Activated CD4-positive, CD25-positive, alpha-beta regulatory T cell (primary cell): ENCODE measurements at places on chromosomes 3 and 15.

DNA sequence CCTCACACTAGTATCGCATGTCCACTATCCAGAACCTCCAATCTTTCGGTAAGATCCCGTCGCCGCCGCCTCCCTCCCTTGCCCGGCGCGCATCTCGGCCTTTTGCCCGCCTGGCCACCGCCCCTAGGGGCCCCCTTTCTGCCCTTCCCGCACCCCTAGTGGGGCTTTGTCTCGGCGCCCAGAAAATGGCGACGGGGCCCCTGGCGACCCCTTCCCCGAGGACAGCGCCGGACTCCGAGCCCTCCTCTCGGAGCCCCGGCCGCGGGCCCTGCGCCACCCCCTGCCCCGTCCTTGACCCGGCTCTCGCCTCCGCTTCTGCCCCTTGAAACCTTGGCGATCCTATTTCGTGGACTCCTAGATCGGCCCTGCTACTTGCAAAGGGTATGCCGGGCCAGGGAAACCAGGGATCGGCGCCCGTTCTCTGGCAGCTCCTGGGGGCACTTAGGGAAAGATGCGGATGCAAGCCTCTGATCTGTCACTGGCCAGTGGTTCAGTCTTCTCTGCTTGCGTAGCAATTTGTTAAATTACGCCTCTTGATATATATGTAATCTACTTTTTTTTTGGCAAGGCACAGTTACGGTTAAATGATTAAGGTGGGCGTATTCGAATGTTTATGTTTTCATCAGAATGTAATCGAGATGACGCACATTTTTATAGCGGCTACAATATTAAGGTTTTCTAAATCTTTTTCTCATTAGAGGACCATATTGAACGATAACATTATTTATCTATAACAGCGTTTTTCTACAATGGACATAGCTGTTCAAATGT, 603 bp downstream of the EIF1B start:
- DNase-seq, result no peak

DNA sequence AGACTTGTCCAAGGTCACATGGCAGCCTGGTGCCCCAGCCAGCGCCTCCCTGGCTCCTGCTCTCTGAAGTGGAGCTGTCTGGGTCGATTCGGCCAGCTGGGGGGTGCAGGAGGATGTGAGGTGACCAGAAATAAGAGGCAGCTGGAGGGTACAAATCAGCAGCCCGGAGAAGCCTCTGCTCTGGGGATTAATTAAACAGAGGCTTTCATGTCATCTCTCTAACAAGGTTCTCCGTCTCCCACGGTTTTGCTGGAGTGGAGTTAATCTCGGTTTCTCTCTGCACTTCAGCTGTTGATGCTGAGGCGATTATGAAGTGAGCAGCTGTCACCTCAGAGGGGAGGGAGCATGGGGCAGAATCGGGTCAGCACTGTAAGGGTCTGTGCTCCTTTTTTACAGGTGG, 236.8 kb downstream of the TLE3 start:
- DNase-seq, result no peak

DNA sequence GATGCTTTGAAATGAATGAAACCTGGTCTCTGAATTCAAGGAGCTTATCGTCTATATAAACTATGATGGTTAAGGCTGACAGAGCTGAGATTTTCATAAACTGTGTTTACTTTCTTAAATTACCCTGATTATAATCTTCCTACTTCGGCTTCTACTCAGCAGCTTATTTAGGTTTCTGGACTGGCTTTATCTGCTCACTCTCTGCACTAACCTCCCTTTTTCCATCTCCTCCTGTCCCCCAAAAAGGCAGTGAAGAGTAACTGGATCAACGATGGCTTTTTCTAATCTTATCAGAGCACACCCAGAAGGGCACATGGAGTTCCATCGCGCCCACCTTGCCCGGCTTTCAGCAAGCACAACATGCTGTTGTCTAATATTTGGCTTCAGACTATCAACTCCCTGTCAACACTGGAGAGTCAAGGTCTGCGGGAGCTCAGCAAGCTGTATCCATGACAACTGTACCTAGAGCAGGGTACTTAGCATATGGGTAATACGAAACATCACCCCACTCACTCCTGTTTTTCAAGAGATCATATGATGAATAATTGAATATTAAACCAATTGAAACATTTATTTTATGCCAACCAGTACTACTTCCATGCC, 417.3 kb downstream of the GABRB3 start:
- DNase-seq, result no peak

DNA sequence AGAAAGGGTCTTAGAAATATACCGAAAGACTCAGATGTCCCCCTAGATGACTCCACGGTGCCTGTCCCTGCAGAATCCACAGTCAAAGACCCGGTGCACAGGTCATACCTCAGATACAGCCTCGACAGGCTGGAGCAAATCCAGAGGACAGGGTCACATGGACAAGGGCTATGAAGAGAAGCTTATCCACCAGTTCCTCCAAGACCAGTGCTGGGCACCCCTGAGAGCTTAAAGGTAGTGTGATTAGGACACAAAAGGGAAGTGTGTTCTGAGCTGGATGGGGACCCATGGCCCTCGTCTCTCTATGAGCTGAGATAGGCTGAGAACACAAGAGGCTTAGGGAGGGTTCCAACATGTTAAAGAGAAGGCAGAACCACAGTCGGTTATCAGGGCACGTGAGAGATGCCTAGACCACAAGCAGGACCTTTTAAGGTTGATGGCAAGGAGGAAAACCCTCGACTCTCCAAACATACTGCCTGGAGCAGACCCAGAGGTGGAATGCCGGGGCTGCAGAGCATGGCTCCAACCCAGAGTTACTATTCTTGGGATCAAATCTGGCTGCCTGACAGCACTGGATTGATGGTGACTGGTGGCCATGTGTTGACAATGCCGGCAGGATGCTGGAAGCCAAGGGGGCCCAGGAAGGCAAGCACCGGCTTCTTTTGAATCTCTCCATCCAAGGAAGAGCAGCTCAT, 46.9 kb downstream of the ADCY5 start:
- DNase-seq, result no peak

- DNase-seq, result no peak
Observed at GRCh38 chr3:126104742-126105605, 21.1 kb upstream of the SLC41A3 start.

GRCh38 chr3:180282386-180282785, 245.6 kb upstream of the PEX5L start:
- DNase-seq, result no peak

- no peak for DNase-seq
Observed at GRCh38 chr3:170689296-170689829, 103.5 kb upstream of the SLC7A14 start.

GRCh38 chr3:64799606-64800005, 111.8 kb upstream of the ADAMTS9 start:
- no peak for DNase-seq

GRCh38 chr15:68436680-68437079, 4.7 kb upstream of the ITGA11 start:
- no peak for DNase-seq

DNA sequence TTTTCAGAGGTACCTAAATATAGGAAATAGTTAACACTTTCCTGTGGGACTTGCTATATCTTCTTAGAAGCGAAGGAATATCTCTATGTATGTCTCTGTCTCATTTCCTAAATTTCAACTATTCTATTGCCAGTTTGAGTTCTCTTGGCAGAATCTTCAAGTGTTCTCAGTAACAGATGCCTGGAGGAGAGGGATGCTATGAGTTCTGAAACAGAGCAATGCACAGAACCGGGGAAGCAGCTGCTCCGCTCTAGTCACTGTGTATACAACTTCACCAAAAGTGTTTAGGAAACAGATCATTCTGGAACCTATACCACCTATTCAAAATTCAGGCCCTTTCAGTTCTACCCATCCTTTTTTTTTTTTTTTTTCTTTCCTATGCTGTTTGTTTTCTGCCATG, 144.6 kb downstream of the RORA start:
- DNase-seq, result no peak

DNA sequence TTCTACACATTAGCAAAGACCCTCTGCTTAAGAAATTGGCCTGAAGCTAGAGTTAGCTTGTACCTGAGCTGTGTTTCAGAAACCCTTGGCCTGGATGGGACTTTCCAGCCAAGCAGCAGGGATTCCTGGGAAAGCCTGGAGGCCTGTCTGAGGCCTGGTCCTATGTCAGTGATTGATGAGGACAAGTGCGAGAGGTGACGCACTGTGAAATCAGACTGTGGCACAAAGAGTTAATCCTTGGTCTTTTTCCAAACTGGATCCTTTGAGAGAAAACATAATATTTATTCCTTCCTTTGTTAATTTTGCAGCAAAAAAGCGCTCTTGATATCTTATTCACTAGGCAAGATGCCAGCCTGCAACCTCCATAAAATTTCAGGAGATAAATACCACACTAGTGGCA, 225.0 kb upstream of the ATP11B start:
- no peak for DNase-seq

DNA sequence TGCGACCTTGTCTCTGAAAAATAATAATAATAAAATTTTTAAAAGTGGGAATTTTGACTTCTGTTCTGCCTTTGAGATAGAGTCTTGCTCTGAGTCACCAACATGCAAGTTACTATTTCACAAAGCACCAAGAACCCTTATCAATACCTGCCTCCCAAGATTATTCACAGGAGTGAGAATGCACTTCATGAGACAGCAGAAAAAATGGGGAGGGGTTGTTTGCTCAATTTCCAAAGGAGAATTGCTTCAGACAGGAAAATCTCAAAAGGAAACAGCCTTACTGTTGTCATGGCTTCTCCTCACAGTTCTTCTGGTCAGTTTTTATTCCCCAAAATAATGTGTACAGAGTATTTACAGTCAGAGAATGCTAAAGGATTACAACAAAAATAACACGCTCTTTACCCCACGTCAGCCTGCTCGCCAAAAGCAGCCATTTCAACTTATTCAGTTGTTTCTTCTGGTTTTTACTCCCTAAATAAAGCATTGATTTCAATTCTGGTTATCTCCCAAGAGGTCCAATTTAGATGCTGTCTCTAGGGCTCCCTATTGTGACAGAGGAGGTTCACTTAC, 89.0 kb downstream of the PPCDC start:
- DNase-seq, result no peak

- DNase-seq, result no peak
Observed at GRCh38 chr3:114809668-114810413, 337.2 kb downstream of the ZBTB20 start.

- no peak for DNase-seq
Observed at GRCh38 chr3:160883373-160883772, 127.3 kb downstream of the PPM1L start.

GRCh38 chr3:188202358-188203138, 48.6 kb downstream of the LPP start:
- no peak for DNase-seq

GRCh38 chr3:44436181-44436580, 41.3 kb downstream of the ZNF445 start:
- no peak for DNase-seq
